Left kidney (tissue), 8 donors: ENCODE measurements at places on chromosomes 12 and 14. TPM values are rescaled to one million over a fixed set of nuclear protein-coding genes. Genes with fewer than 3 reads are reported as not detected.

DNA sequence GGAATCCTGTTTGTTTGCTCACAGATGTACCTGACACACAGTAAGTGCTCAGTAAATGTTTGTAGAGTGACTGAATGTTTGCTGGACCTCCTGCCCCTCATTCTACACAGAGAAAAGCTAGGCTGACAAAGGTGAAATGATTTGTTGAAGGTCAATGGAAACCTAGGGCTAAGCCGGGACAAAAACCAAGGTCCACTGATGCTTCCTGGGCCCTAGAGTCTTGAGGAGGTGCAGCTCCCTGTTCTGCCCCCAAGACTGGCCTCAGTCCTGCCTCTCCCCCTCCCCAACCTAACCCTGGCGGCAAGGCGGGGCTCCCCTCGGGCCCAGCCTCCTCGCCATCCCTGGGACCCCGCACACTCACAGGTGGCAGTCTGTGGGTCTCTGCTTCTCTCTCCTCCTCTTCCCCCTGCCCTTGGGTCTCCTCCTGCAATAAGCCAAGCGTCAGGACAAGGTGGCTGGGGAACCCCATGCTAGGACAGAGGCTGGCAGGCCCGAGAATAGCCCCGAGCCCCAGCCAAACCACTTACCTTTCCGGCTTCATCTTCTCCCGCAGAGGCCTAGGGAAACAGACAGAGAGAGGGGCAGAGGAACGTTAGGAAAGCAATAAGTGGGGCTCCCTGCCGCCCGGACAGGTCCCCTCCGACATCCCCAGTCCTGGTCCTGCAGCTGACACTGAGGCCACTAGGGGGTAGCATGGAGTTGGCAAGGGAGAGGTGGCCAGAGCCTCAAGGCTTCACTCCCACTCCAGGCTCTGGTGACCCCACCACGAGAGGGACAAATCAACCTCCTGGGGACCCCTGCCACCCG lies 9.3 kb downstream of the PGF start:
- peak; percentile 76 for DNase-seq

Gene CLEC2D
- 30.5 TPM for polyA plus RNA-seq

Gene HOXC9
- polyA plus RNA-seq, result 25.2 TPM

DNA sequence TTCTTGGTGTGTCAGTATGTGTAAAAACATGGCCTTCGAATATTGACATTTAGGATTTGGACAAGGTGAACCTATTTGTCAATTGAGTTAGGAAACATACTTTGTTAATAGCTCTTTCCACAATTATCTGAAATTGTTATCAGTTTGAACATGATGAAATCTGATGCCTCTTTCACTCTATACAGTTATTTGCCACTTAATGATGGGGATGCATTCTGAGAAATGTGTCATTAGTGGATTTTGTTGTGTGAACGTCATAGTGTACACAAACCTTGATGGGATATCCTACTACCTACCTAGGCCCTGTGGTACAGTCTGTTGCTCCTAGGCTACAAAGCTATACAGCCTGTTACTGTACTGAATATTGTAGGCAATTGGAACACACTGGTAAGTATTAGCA lies 4.8 kb downstream of the TULP3 start:
- no peak for DNase-seq

GRCh38 chr12:14710632-14711320 lies 14.4 kb upstream of the GUCY2C start:
- DNase-seq, result peak; percentile 14

- DNase-seq, result no peak
Observed at GRCh38 chr12:104632724-104633201, 176.0 kb downstream of the CHST11 start.

Gene TBX5
- not detected for polyA plus RNA-seq

Gene GYS2
- 0.17 TPM for polyA plus RNA-seq

Gene LRCOL1
- 2.4 TPM for polyA plus RNA-seq

DNA sequence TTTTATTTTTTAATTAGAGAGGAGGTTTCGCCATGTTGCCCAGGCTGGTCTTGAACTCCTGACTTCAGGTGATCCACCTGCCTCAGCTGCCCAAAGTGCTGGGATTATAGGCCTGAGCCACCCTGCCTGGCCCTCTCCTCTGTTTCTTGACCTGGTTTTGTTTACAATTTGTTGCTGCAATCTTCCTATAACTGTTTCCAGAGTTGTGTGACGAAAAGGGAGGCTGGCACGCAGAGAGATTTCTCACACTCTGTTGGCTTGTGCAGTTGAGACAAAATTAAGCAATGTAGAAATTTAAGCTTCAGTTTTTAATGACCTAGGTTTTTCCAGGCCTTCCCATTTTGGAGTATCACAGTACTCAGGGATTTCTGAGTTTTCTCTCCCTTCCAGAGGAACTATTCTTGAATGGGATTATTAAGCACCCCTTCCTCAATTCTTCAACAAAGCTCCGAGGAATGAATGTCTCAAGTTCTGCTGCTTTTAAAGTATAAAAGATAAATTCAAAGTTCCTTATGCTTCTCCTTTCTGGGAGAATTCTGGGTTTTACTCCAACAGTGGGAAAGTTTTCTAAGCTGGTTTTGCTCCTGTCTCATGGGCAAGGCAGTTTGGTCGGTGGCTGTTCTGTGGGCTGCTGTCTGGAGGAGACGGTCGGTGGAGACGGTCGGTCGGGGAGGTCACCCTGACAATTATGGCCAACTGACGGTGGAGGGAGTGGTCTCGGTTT lies 20.4 kb upstream of the FOS start:
- no peak for DNase-seq
